ENCODE measurements at places on chromosomes 4 and X. TPM values are rescaled to one million over a fixed set of nuclear protein-coding genes. Genes with fewer than 3 reads are reported as not detected.

CITED1 gene
- 4.1 TPM for total RNA-seq

GASK1B gene
- total RNA-seq = 81.6 TPM

VEGFD gene
- 8.2 TPM for total RNA-seq

EREG gene
- 4.1 TPM for total RNA-seq

UNC5C gene
- total RNA-seq = 0.35 TPM

ATP10D gene
- 15.7 TPM for total RNA-seq

IL2RG gene
- 5.8 TPM for total RNA-seq

TADA2B gene
- 21.4 TPM for total RNA-seq

GYG2 gene
- total RNA-seq = 377 TPM

MTNR1A gene
- not detected for total RNA-seq

- DNase-seq = no peak
Observed at GRCh38 chr4:93659629-93660028, 168.9 kb upstream of the ATOH1 start.

DNA sequence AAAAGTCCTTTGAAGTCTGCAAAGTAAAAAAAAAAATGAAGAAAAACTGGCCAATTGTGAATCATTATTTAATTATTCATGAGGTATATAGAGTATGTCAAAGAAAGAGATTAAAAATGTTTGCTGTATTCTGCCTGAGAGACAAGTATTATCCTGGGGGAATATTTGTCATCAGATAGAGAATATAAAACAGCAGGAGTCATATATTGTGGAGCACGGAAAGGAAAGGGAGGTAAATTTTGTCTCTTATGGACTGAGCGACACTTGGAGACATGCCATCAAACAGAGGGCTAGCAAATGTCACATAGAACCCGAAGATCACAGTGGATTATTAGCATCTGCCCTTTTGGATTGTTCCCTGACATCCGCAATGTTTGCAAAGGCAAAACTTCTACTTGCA lies 39.2 kb upstream of the FAT1 start:
- no peak for DNase-seq

- no peak for DNase-seq
Observed at GRCh38 chr4:71602289-71602900, 181.5 kb downstream of the GC start.

DNA sequence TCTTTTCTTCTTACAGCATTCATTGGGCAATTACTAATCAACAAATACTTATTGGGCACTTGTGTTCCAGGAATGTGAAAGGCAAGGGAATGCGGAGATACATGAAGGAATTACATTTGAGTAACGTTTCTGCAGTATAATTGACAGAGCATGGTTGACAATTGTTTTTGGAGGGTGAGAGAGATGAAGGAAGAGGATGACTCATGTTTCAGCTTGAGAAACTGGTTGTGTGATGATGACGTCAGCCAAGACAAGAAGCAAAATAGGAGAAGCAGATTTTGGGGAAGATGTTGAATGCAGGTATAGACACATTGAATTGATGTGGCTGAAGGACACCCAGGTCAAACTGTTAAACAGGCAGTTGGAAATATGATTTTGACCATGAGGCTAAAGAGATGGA lies 8.0 kb upstream of the CPEB2 start:
- no peak for DNase-seq

- no peak for DNase-seq
Observed at GRCh38 chr4:89331686-89332544, 24.3 kb upstream of the GPRIN3 start.

DNA sequence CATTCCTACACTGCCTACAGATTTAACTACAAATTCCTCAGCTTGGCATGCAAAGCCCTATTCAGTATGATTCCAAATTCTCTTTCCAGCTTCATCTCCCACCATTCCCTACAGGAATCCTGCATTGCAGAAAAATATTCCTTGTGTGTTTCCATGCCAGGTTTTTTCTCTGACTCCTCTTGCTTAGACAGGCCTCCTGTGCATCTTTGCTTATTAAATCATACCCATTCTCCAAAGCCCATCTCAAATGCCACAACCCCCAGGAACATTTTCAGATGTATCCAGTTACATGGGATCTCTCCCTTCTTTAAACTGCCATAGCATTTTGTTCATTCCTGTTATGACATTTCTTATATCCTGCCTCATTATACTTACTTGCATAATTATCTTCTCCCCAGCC lies 106.4 kb upstream of the GRIA3 start:
- no peak for DNase-seq

GRCh38 chr4:169119536-169119935 lies 109.5 kb upstream of the CBR4 start:
- no peak for DNase-seq

DNA sequence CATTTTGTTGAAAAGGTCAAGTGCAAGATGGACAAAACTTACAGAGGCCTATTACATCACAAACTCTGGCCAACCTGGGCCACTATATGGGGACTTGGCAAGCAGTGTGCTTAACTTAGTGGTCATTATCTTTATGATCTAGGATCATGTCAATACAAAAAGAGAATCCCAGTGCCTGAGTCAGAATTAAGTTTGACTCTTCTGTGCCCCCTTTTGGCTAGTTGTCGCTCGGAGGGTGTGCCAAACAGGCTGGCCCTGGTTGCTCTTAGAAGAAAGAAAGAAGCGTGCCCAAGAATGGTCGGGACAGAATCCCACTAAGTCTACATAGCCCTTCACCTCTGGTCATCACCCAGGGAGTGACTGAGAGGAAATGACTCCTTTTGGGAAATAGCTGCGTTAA lies 100.1 kb downstream of the EIF4E start:
- DNase-seq = no peak

DNA sequence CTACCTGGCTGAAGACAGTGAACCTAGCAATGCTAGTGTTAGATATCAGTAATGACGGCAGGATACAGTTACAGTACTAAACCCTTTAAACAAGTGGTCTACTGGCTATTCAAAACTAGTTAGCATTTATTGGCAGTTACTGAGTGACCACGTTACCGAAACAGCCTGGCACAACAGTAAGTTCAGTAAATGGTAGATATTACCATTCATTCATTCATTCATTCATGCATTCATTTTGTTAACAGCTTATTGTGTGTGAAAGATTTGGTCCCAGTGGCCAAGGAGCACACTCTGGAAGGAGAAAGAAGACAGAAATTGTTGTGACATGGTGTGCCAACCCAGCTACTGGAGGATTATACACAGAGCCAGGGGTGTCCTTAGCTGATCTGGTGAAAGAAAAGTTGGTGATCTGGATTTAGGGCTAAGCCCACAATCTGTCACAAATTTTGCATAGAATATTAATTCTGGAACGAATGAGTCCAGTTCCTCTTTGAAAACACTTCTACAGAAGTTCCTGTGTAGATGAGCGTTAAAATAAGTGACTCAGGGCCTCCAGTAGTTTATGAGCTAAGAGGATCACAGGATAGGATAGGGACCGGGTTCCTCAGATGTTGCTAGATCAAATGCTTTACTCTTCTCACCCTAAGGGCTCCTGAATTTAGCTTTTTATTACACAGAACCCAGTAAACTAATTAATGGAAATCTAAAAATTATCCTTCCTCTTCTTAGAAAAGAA lies 179.1 kb downstream of the CBR4 start:
- no peak for DNase-seq

DNA sequence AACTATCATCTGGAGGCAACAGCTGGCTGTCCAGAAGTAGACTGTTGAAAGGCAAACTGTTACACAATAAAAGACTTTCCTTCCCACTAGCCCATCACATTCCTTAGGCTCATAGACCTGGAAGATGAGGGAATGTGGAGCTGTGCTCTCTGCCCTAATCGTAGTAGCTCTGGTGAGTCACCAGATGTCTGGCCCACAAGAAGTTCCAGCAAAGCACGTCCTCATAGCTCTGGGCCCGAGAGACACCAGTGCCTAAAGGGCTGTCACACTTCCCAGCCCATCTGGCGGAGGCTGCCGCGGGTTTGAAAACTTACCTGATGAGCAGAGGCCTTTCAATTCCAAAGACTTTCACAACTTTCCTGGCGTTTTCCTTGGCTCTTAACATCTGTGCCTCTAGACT lies 81.7 kb upstream of the STOX2 start:
- DNase-seq = no peak

GRCh38 chr4:84690481-84690880 lies 107.6 kb downstream of the CDS1 start:
- DNase-seq = no peak

DNA sequence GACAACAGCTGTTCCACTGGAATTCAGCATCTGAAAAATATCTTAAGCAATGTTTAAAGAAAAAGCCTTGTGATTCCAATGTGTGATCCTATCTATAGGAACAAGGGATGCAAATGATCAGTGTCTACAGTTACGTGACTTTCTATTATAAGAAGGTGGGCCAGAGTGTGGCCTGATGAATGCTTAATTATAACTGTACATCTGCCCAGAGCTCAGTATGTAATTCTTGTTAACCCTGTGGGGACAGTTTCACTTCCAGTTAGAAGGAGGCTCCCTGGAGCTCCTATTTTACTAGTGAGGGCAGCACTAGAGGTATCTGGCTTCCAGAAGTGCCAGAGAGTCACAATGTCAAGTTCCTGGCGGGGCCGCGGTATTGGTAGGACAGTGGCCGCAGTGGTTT lies 288.5 kb downstream of the USP46 start:
- no peak for DNase-seq

GRCh38 chr4:101014417-101014816 lies 332.9 kb downstream of the PPP3CA start:
- DNase-seq = no peak

DNA sequence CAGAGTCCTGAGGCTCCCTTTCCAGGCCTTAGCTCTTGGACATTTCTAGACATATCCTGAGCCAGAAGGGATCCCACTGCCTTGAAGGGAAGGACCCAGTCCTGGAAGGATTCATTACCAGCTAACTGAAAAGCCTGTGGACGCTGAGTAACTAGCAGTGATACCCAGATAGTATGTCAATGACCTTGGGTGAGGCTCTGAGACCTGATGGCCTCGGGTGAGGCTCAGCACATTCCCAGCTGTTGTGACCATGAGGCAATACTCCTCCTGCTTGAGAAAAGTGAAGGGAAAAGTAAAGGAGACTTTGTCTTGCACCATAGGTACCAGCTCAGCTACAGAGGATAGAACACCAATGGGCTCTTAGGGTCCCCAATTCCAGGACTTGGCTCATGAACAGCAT lies 268.1 kb downstream of the DKK2 start:
- no peak for DNase-seq

DNA sequence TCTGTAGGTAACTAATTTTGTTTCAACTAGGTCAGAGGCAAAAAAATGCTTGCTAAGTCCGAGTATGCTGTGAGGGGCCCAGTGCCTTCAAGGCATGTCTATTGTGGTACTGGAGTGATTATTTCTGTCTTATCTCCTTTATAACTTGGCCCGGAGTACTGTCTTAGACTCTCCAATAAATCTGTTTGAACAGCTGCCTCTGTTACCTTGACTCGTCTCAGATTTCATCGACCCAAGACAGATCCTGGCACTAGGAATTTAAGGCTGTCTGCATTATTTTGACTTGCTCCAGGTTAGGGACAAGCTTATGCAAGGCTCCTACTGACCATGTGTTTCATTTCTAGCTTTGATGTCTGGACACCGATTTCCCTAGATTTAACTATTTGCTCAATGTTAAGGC lies 41.1 kb upstream of the NKAP start:
- DNase-seq = no peak

DNA sequence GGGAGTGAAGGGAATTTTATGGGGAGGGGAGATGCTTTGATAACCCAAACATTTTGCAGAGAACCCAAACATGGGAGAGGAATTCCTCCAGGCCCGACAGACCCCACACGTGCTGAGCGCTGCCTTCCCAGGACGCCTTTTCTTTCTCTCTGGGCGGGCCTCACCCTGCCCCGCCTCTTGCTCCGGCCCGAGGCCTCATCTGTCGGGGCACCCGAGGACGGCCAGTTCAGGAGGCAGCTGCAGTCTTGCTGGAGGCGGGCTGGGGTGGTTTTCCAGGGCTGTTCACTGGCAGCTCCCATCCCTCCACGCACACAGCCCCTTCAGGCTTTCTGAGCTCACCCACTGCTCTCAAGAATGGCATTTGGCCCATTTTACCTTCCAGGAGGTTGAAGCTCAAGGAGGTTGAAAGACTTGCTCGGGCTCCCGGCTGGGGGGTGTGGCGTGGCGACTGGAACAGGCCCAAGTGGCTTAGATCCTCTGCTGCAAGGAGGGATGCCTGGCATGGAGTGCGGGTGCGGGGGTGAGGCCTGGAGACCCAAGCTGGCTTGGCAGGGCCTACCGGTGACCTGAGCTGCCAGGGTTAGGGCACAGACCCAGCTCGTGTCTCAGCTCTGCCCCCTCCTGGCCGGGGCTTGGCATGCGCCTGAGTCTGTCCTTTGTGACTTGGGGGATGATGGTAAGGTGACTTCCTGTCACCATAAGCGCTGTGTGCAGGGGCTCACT lies 99.2 kb downstream of the PSAPL1 start:
- DNase-seq = no peak

Data from mesenteric fat pad (tissue), 1 donor.